ENCODE measurements at places on chromosomes 12 and 14. TPM values are rescaled to one million over a fixed set of nuclear protein-coding genes. Genes with fewer than 3 reads are reported as not detected.
A peak's percentile ranks its signal among the peaks of the same experiment; 100 is the strongest.

DNA sequence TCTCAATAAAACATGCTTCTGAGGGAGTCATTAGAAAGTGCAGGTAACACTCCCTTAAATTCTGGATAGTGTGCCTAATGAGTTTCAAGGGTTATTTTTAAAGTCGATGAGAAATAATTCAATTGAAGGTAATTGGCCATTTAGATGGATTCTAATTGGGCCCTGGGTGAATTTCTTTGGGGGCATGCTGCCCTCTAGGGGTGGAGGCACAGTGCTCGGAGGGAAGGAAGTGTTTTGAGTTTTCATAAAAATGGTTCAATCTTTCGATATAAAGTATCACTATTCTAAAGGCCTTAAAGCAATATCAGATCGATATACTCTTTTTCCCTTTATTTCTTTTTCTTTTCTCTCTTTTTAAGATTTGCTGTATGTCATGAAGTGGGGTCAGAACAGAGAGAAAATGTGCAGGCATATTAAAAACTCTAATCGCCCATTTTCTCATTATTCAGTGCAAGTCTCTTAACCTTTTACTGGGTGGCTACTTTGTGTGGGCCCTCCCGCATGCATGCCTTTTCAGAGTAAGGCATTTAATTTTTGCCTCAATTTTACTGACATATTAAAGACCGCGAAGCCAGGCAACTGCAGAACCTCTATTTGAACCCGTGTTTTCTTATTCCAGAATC lies 25.5 kb downstream of the NKX2-8 start:
- DNase-seq, result peak; percentile 22

DNA sequence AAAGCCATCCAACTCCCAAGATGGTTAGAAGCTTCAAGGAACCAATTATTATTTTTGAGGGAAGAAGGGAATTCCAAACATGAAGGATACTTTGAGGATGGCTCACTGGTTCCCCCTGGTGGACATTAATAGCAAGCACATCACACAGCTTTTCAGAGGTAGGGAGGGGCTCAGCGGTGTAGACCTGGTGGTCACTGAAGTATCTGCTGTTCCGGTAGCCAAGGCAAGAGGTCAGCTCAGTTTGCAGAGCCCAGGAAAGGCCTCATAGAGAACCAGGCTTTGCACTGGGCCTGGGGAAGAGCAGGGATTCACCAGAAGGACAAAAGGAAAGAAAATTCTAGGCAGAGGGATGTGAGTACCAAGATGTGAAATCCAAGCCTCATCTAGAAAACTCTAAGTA lies 118.7 kb downstream of the KSR2 start:
- DNase-seq, result peak; percentile 41

GRCh38 chr12:120951-121350 lies 54.4 kb downstream of the IQSEC3 start:
- no peak for DNase-seq

DNA sequence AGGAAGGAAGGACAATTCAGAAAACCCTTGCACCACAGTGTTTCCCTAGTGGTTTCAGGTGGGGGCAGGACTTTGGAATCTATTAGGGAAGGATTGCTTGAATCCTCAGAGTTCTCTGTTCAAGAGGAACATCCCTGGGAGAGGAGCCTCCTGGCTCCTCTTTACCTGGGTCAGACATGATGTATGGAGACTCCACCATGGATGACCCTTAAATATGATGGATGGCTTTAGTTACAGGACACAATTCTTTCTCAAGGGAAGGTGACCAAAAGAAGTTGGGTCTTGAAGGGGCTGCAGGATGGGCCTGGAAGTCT lies 396.6 kb downstream of the NRXN3 start:
- DNase-seq, result no peak

DNA sequence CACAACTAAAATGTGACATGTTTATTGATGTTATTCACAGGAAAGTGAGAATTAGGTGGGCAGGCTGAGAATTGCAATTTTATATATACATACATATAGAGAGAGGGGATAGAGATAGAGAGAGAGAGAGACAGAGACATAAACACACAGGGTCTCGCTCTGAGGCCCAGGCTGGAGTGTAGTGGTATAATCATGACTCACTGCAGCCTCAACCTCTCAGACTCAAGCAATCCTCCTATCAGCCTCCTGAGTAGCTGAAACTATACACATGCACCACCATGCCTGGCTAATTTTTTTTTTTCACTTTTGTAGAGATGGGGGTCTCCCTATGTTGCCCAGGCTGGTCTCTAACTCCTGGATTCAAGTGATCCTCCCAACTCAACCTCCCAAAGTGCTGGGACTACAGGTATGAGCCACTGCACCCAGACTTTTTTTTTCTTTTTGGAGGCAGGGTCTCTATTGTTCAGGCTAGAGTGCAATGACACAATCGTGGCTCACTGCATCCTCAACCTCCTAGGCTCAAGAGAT lies 49.1 kb downstream of the R3HDM2 start:
- no peak for DNase-seq

DNA sequence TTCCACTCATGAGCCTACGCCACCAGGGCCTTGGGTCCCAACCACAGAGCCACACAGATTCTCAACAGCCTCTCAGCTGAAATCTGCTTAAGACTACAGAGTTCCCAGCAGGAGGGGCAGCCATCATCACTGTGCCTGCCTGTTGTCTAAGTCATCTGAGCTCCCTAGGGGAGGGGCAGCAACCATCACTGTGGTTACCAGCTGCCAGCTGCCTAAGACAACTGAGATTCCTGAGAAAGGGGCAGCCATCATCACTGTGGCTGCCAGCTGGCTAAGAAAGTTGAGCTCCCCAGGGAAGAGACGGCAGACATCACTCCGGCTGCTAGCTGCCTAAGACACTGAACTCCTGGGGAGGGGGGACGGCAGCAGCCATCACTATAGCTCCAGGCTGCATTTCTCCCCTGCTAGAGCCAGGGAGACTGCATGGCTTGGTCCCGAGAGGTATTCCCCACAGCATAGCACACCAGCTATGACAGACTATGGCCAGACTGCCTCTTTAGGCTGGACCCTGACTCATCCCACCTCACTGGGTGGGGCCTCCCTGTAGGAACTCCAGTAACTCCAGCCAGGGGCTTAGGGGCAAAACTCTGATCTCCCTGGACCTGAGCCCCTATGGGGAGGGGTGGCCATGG lies 37.2 kb upstream of the C14orf132 start:
- DNase-seq, result no peak

DNA sequence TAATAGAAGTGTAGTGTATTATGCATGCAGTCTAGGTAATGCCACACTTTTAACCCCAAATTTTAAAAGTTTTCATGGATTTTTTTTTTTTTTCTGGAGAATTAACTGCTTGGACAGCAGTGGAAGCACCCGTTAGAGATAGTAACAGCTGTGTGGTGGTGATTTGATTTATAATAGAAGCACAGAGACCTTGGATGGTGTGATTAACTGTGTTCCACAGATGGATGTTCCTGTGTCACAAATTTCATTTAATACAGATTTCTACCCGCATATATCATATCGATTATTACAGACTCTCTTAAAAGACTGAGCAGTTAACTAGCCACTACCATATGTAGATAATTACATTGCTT lies 47.0 kb downstream of the IFT81 start:
- no peak for DNase-seq

- DNase-seq, result no peak
Observed at GRCh38 chr12:1510056-1510812, 84.1 kb downstream of the FBXL14 start.

- DNase-seq, result peak; percentile 14
Observed at GRCh38 chr14:38254571-38255407, 1.1 kb downstream of the CLEC14A start.

SNRPF gene
- 11.7 TPM for total RNA-seq

Measured in lung (tissue), 17 donors.